ENCODE measurements at places on chromosomes 2 and 18.

GRCh38 chr2:173223871-173224270 lies 130.8 kb upstream of the CDCA7 start:
- no peak for DNase-seq

DNA sequence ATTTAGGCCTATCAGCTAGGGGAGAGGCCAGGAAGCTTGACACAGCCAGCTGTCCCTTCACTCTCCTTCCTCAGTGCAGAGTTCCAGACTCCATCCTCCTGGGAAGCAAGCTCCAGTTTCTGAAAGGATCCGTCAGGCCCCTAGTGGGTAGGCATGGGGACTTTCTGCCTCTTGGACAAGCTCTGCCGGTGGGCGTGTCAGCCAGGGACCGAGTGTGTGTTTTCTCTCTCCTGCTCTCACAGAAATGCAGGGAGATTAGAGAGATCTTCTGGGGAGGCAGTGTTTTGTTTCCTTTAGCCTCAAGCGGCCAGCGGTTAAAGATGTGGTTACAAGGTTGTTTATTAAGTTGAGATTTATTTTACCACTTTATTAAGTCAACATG lies 29.9 kb upstream of the OTOS start:
- no peak for DNase-seq

GRCh38 chr18:5893956-5894610 lies 1.2 kb downstream of the TMEM200C start:
- no peak for DNase-seq

- DNase-seq: no peak
Measured at GRCh38 chr2:173898178-173898668, 67.0 kb downstream of the SP3 start.

- no peak for DNase-seq
Measured at GRCh38 chr2:26533661-26534060, 55.7 kb upstream of the OTOF start.

DNA sequence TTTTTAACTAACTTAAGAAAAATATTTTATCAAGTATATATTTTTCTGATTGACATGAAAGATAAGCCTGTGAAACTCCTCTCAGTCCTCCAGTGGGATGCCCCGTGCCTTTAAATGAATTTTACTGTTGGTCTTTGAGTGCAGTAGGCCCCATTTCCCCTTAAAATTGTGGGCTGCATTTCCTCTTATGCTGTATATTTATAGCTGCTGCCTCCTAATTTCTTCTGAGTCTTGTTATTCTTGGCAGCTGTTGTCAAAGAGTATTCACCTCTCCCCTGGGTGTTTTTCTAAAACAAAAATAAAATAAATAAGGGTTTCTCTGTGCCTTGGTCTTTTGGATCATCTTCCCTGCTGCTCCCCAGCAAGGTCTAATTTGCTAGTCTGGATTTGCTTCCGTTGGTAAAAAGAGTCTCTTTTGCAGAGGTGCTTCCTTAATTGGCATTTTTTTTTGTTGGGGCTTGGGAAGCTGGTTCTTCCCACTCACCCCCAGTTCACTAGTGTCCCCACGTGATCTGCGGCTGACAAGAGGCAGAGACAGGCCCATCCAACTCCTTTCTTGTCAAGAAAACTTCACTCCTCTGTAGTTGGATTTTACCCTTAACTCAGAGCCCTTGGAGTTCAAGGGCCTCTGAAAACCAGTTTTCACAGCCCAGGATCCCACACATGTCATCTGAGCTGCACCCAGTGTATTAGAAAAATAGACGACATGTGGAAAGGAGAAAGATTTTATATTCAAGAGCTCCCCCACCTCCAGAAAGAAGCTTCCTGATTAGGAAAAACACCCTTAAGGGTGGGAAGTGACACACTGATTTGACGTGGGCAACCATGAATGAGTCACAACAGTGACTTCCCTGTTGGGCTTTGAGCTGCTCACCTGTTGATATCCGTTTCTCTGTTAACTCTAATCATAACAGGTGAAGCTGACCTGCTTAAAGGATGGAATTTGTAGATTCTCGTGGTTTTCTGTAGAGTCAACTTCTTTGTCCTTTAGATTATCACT lies 431.5 kb downstream of the DCDC2C start:
- no peak for DNase-seq

DNA sequence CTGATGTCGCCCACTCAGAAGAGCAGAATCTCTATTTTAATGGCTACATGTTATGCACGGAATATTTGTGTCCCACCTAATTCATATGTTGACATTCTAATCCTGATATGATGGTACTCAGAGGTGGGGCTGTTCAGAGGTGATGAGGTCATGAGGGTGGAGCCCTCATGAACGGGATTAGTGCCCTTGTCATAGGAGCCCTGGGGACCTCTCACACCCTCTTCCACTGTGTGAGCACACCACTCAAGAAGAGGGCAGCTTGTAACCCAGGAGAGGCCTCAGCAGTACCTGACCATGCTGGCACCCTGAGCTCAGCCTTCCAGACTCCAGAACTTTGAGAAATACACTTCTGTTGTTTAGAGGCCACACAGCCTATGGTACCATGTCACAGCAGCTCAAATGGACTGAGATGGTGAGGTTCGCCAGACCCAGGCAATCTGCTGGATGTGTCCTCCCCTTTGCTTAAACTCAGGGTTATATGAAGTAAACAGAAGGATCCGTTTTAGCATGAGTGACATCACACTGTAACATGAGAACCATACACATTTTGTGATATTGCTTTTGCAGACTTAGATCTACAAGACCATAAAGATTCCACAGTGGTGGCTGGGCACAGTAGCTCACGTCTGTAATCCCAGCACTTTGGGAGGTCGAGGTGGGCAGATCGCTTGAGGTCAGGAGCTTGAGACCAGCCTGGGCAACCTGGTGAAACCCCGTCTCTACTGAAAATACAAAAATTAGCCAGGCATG lies 48.7 kb downstream of the ATOH8 start:
- DNase-seq: no peak

DNA sequence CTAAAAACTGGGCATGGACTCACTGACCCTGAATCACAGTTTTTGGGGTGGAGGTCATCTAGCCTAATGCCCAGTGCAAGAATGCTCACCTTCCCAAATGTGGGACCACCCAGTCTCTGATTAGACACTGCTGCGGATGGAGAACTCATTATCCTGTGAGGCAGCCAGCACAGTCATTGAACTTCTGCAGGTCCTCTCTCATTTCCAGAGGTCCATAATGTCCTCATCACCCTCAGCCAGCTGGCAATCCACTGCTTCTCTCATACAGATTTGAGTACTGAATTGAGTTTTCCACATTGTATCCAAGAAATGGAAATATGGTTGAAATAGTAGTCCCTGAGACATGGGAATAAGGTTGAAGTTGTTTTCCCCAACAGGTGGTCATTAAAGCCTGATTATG lies 5.0 kb upstream of the MYO5B start:
- no peak for DNase-seq

DNA sequence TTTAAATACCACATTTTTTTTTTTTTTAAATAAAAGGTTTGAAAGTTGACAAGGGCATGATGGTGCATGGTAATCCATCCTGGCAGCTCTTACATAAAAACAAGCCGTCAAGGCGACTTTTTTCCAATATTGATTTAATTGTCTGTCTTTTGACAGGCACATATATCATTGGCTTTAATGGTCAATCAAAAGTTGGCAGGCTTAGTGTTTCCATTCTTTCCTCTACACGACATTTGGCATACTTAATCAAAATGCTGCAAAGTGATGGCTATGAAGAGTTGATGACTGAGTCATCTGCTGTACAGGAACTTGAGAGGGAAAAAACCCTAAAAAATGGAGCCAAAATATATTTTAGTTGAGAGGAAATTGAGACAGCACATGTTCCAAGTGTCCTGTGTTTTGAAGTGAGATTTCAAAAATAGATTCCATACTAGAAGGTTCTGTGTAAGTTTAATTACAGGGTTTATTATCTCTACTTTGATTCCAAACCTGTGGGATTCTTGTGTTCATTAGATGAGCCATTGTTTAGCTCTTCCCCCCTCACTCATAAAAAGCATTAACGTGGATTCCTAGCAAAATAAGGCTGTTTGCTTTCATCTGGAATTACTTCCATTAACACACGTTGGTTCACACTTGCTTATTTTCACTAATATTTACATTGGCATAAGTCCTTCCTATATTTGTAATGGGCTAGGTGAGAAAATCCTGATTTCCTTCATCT lies 3.2 kb downstream of the TSHZ1 start:
- DNase-seq: no peak
